Stimulated activated CD4-positive, alpha-beta T cell treated with anti-CD3 and anti-CD28 coated beads, Interleukin-1b, Interleukin-23, amount 100 ng/mL, for 4 hours (primary cell): ENCODE measurements at places on chromosomes 1 and 21.
A peak's percentile ranks its signal among the peaks of the same experiment; 100 is the strongest.

- DNase-seq = no peak
These were observed 8.5 kb downstream of the ARHGEF16 start for GRCh38 chr1:3463013-3463385.

DNA sequence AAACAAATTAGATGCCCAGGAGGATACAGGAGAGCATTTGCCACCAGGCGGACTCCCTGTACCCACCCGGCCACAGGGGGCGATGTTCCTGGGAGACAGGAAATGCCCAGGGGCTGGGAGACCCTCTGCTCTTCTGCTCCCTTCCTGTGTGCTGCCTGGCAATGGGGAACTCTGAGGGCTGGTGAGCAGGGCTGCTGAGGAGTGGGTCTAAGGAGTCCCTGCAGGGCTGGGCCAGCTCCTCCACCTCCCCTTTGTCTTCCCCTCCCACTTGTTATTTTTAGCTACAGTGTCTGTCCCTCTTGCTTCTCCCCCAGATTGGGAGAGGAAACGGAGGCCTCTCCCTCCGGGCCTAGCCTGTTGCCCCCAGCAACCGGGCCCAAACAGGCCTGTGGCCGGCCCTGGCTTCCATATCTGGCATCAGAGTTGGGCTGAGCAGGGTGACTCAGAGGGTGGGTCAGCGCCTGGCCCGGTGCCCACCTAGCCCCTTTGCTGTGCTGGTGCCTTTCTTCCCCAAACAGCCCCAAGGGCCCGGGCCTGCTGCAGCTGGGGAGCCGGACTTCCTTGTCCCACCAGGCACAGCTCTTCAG lies 11.6 kb downstream of the LMNA start:
- DNase-seq = no peak

GRCh38 chr1:226100436-226101391 lies 38.2 kb downstream of the H3-3A start:
- DNase-seq = peak; percentile 46

- DNase-seq = no peak
These were observed 253.8 kb upstream of the RAB4A start for GRCh38 chr1:229017091-229017490.

GRCh38 chr1:228989992-228990827 lies 254.9 kb downstream of the RHOU start:
- no peak for DNase-seq

DNA sequence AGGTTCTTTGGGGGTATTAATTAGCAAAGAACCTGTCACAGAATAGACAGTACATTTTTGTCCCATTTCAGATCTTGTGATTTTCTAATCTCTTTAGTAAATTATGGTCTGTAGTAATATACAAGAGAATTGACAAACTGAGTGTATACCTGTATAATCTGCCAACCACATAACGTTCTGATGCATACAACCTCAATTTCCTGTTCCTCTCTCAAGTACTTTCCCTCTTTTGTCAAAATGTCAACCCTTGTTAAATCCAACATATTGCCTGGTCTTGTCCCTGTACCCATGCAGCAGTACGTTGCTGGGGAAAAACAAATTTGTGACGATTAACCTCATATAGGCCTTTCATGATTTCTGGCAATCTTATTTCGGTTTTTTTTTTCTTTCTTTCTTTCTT lies 1.1 kb downstream of the ARV1 start:
- DNase-seq = no peak

- DNase-seq = no peak
These were observed 1671.1 kb downstream of the MRPL39 start for GRCh38 chr21:23936224-23936623.

DNA sequence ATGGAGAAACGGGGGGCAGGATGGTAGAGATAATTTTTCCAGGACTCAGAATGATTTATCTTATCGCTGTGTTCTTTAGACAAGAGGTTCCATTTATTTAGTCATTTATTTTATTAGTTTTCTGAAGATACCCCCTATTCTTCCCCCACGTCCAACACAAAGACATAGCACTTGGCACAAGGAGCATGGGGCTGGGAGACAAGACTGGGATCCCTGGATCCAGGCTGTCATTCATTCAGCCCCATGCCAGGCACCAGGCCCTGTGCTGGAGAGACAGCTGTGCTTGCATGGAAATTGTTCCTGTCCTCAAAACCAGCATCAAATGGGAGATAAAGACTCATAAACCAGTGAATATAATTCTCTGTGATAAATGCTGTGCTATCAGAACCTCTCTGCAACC lies 27.1 kb upstream of the PLXNA2 start:
- DNase-seq = no peak

GRCh38 chr1:169348383-169349036 lies 19.1 kb downstream of the NME7 start:
- DNase-seq = peak; percentile 19

- DNase-seq = no peak
These were observed 161.0 kb downstream of the KCNK2 start for GRCh38 chr1:215243345-215244054.

GRCh38 chr1:28370239-28371009 lies 884 bp downstream of the PHACTR4 start:
- DNase-seq = peak; percentile 6

DNA sequence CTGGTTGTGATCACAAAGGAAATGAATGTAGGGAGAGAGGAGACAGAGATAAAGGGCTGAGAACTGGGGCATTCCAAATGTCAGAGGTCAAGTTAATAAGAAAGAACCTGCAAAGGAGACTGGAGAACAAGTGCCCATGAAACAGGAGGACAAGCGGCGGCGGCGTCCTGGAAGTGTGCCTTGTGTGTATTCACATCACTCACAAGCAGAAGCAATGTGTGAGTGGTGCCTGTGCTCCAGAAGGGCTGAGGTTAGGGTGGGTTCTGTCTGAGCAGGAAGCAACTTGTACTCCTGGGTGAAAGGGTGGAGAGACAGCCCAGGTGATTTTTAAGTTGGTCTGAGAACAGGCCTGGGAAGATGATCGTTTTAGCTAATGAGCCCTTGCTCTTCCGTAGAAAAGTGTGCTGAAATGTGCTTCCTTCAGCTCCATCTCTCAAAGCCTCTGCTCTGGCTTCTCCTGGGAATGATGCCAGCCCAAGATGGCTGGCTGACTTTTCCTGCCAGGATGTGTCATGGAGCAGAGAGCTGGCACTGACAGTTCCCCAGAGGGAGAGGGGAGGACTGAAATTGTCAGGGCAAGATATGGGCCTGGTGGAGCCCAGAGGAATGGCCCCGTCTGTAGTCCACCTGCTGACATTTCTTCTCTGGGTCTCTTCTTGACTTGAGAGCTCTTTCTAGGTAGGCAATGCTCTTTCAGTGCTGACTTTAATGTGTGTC lies 25.1 kb upstream of the PLEKHA6 start:
- no peak for DNase-seq

DNA sequence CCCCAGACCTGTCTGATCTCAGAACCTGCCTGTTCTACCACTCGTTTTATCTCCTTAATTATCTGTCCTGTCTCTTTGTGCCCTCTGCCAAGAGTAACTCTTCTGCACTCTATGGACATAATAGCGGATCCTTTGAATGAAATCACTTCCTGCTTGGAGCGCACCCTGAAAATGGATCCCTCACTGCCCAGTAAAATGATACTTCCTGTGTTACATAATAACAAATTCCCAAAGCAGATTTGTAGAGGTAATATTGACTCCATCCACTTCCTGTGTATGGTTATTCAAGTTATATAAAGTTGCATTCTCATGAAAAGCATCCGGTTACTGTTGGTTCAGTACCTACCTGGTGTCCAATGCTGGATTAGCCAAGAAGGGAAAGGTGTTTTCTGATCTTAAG lies 246.0 kb downstream of the TRABD2B start:
- no peak for DNase-seq

DNA sequence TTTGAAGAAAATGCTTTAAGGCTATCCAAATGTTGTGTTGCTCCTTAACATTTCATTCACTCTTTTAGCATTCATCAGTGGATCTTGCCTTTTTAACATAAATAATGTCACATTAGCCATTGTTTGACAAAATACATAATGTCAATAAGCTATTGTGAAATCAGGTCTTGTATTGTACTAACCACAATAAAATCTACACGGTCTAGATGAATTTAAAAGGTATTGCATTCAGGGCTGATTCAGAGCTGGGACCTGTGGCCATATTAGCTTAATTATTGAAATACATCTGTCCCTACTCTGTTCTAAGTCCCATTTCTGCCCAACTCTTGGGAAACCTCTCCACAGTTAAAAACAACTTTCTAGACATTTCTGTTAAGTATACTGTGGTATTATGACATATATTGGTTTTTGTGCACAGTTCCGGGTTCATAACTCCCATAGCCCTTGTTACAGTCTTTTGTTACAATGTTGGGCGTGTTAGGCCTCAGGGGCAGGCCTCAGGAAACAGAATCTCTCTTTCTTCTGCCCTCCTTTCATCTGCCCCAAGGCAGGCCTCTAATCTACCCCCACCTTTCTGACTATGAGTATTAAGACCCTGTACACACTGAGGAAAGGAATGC lies 44.7 kb upstream of the CITED4 start:
- no peak for DNase-seq

- DNase-seq = no peak
These were observed 17.0 kb upstream of the IFI44L start for GRCh38 chr1:78603206-78603605.

DNA sequence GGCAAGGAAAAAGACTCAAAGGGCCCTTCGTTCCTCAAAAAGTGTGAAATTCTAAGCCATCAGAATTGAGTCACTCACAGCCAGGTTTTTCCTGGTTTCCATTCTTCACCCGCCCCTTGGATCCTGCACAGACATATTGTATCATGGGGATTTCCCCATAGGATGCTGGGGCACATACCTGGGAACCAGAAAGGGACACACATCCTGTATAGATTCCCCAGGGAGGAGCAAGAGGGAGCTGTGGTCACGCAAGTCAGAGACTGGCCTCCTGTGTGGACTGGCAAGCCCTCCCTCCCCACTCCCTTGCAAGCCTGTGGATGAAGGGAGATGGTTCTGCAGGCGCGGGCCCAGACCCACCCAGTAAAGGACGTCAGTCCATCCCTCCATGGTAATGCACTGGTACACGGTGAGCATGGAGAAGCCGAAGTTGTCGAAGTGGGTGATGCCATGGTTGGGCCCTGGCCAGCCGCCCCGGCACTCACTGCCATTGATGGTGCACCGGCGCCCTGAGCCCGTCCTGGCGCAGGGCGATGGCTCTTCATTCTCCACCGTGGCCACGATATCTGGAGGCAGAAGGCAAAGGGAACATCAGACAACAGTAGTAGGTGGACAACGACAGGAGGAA lies 23.2 kb downstream of the CACNA1S start:
- no peak for DNase-seq

GRCh38 chr1:203381151-203381751 lies 30.3 kb upstream of the FMOD start:
- DNase-seq = no peak

- no peak for DNase-seq
These were observed 8.9 kb downstream of the PAX7 start for GRCh38 chr1:18639368-18640055.

DNA sequence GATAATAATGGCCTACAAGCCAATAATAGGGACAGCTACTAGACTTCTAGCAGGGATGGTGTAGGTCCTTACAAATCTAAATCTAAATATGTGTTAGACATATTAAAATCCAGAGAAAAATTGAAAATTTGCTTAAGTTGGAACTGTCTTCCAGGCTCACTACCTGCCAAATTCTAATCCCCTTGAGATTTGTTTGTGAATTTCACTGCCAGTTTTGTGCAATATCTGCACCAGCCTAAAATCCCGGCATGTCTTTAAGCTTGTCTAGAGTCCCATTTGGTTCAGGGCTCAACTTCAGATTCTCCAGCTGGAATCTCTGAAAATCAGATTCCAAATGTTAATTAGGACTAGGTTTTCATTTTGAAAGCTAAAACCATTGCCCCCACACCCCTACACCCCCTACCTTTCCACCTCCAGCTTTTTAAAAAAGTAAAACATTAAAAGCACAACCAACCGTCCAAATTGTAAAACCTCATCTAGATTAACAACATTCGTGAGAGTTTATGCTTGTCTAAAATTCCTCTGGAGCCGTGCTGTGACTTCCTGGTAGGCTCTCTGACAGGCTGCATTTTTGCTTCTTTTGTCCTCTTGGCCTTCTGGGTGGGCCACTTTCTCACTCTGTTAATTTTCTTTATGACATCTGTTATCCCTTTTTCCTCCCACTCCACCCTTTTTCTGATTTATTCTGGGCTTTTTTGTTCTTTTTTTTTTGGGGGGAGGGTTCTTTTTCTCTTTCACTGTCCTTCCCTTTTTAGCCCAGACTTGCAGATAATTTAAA lies 348.7 kb downstream of the PAPPA2 start:
- no peak for DNase-seq
